Stimulated activated CD8-positive, alpha-beta memory T cell treated with anti-CD3 and anti-CD28 coated beads, Interleukin-7, amount 100 ng/mL, for 24 hours (primary cell): ENCODE measurements at places on chromosomes 16 and 17.

DNA sequence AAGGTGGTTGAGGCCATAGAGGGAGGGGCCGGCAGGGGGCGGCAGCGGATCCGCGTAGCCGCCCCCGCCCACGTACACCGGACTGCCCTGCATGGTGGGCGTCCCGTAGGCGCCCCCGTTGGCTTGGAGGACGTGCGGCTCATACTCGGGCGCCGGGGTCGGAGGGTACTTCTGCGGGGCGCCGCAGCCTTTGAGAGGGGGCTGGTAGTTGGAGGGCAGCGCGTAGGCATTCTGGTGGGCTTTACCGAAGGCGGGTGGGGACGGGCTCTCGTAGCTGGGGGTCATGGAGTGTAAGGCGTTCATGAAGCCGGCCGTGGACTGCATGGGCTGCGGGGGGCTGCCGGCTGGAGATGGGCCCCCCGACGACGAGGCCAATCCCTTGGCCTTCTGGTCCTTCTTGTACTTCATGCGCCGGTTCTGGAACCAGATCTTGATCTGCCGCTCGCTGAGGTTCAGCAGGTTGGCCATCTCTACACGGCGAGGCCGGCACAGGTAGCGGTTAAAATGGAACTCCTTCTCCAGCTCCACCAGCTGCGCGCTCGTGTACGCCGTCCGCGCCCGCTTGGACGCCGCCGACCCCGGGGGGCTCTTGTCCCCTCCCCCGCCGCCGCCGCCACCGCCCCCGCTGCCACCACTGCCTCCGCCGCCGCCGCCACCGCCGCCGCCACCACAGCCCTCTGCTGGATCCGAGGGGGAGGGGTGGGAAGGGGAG, 5.7 kb upstream of the HOXB2 start:
- no peak for DNase-seq

DNA sequence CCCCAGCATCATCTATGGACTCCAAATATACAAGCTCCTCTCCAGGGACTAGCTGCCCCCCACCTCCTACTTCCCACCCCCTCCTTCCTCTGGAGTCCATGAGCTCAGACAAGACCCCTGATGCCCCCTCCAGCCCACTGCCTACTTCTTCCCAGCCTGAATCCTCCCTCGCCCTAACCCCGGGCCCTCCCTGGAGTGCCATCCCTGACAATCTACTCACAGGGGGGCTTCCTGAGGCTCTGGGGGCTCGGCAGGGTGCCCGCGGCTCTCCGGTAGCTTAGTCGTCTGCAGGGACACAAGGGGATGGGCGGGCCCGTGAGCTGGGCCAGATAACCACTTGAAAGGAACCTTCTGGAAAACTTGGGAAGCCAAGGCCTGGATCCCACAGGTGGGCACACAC, 15.1 kb downstream of the MPP3 start:
- DNase-seq, result no peak

DNA sequence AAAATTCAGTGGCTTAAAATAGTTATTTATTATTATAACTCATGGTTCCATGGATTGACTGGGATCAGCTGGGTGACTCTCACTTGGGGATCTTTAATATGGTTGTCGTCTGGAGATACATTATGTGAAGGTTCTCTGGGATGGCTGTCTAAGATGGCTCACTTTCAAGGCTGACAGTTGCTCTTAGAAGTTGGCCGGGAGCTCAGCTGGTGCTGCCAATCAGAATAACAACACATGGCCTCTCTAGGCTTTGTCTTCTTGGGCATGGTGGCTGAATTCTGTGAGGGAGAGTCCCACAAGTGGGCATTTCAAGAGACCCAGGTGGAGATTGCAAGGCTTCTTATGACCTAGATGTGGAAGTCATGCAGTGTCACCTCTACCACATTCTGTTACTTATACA, 269.7 kb downstream of the CA10 start:
- no peak for DNase-seq

- no peak for DNase-seq
These were observed 33.4 kb downstream of the SLC7A5 start for GRCh38 chr16:87835882-87836331.

GRCh38 chr17:60901806-60902205, 224.2 kb downstream of the BCAS3 start:
- DNase-seq, result no peak

GRCh38 chr17:12983991-12984884, 33.6 kb downstream of the ELAC2 start:
- DNase-seq, result no peak

DNA sequence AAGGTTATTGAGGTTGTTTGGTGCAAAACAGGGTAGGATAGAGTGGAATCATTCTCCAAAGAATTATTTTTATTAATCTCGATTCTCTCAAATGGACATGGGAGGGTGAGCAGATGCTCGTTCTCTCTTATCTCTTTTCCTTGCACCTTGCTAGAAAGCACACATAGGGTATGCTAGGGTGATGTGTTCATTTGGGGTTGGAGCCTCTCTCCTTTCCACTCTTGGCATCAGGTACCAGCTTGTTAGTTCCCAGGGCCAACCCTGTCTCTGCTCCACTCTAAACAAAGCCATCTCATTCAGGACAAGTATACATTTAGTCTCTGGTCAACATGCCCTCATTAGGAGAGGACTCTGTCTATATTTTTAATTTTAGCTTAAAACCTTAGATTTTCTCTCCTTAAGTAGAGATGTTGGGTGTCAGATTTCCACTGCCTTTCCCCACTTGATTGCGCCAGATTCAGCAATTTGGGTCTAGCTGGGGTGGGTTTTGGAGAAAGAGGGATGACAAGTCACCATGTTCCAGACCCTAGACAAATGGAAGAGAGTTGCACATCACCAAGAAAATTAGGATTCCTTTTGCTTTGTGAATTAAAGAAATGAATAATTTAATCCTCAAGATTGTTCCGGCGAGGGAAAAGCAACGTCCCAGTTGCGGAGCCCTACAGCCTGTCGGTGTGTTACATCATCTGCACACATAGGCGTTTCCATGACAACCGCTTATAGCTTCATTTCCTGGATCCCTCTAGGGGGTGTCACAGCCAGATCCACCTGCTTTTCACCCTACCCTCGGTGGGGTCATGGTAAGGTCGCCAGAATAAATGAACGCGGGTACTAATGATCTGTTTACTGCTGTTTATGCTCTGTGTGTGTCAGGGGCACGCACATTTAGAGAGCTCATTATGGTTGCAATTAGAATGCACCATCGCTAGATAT, 41.6 kb downstream of the SNX11 start:
- no peak for DNase-seq

GRCh38 chr16:20610211-20610891, 34.2 kb upstream of the ACSM2B start:
- DNase-seq, result no peak

- DNase-seq, result no peak
These were observed 34.4 kb downstream of the CDRT15L2 start for GRCh38 chr17:20613905-20614304.

DNA sequence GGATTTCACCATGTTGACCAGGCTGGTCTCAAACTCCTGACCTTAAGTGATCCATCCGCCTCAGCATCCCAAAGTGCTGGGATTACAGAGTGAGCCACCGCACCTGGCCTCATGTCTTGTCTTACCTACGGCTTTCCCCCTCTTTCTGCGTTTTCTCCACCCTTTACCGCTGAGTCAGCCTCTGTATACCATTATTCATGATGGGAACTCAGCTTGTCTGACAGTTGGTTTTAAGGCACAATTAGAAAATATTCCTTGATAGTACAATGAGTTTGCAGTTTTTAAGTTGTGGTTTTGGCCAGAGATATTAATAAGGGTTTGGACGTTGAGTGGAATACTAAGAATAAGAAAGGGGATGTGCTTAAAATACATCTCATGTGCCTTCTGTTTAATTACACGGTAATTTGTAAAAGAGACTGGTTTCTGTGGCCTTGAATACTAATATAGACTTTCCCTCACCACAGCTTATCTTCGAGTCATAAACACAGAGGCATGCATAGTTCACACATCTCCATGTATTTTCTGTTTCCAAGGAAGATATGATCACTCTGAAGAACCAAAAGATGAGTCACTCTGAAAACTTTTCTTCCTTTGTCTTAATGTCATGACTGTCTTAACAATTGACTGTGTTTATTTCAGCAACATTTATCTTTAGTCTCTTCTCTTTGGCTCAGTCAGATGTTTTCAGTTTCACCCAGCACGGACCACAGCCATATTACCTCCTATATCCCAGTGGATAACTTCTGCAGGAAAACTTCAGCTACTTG, 54.4 kb downstream of the PITPNC1 start:
- DNase-seq, result no peak

GRCh38 chr17:3963237-3964201, 718 bp downstream of the ATP2A3 start:
- no peak for DNase-seq

GRCh38 chr17:15261258-15261801, 3.8 kb downstream of the PMP22 start:
- DNase-seq, result no peak

- DNase-seq, result no peak
These were observed 16.1 kb upstream of the TNRC6A start for GRCh38 chr16:24713379-24713778.

DNA sequence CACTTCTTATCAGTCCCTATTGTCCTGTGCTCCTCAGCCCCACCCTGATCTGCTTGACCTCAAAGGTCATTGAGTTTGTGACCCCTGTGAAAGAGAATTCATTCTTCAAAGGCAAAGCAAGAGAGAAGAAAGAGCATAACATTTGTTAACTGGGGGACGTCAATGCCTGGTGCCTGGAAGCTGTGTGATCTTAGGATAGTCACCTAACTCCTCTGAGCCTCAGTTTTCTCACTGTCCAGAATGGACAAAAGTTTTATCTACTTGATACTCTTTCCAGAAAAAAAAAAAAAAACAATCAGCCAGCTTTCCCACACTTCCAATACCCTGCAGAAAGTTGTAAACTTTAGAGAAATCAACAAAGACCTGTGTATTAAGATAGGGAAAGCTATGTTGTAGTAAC, 173.1 kb downstream of the C16orf78 start:
- DNase-seq, result no peak

DNA sequence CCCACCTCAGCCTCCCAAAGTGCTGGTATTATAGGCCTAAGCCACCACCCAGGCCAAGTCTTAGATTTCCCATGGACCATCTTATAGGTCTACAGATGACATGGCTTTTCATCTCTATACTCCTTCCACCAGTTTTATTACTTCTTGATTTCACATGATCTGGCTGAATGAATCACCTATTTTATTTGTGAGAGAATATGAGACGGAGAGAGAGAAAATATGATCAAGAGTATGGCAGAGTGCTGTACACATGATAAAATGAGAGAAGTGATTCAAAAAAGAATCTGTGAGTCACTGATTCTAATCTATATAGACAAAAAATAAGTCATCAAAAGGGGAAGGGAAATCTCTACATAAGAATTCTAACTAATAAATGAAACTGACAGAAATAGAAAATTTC, 13.7 kb downstream of the ACSM1 start:
- DNase-seq, result no peak

GRCh38 chr16:53556521-53556920, 53.5 kb upstream of the AKTIP start:
- no peak for DNase-seq

GRCh38 chr16:4938683-4939030, 1.7 kb upstream of the PPL start:
- no peak for DNase-seq

DNA sequence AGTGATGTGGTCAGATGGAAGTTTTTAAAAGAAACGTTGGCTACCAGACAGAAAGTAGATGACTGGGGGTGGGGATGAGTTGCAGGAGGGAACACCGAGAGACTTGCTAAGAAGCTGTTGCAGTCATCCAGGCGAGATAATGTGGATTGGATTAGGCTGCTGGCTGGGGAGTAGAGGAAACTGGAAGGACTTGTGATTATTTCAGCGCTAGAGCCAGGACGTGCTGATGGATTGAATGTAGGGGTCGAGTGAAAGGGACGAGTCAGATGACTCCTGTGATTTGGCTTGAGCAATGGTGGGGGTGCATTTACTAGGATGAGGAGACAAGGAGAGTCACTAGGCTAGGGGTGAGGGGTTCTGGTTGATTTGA, 88.5 kb downstream of the CLEC16A start:
- no peak for DNase-seq
